ENCODE measurements at places on chromosomes 13 and 19. TPM values are rescaled to one million over a fixed set of nuclear protein-coding genes. Genes with fewer than 3 reads are reported as not detected.

MBD3L3 gene
- not detected for total RNA-seq

LRRC8E gene
- 11.9 TPM for total RNA-seq

ZNF575 gene
- not detected for total RNA-seq

TLE2 gene
- total RNA-seq = 1.5 TPM

FCGBP gene
- total RNA-seq = 1.4 TPM

MEIOSIN gene
- not detected for total RNA-seq

NALCN gene
- not detected for total RNA-seq

ZNF426 gene
- total RNA-seq = 1.1 TPM

DACT3 gene
- total RNA-seq = 1.7 TPM

TNFSF9 gene
- 4.5 TPM for total RNA-seq

C19orf44 gene
- total RNA-seq = 9.8 TPM

KCNK6 gene
- 9.7 TPM for total RNA-seq
